ENCODE measurements at places on chromosomes 5 and 9.
A peak's percentile ranks its signal among the peaks of the same experiment; 100 is the strongest.

DNA sequence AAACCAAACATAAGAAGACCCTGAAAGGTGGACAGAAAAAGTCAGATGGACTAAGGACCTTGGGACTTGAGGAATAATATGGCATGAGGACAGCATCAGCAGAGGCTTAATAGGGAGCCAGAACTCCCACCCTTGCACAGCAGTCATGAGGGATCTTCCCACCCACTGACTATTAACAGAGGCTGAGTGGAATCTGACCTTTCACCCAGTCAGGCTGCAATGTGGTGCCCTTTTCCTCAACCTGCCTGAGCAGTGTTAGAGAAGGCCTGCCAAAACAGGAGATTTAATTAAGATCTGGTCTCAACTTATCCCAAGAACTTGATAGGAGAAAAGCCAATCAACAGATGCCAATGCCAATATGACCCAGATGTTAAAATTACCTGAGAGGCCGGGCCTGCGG lies 481.9 kb downstream of the KDM4C start:
- no peak for DNase-seq

GRCh38 chr9:20343325-20343724 lies 279.0 kb downstream of the MLLT3 start:
- DNase-seq, result no peak

- no peak for DNase-seq
Measured at GRCh38 chr5:18370531-18370930, 736.3 kb downstream of the TAF11L14 start.

DNA sequence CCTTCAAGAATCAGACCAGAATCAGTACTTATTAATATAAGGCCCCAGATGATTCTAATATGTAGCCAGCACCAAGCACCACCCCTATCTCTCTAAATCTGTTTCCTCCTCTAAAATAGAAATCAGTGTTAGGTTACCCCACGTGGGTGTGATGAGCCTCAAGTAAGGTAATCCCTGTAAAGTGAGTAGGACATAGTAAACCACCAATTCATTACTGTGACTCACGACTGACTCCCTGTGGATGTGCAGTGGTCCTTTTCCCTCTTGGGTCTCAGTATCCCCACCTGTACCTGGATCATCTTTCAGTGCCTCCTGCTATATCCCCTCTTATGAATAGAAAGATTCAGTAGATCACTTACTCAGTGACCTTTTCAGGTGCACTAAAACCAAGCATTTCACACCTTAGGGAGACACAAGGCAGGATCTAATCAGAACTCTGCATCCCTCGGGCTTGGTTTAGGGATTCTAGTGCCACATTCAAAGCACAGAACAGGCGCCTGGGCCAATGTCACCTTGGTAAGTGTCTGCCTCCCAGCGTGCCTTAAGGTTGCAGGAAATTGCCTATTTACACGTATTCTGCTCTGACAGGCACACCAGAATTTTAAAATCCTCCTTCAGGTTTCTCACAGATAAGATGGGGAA lies 12.2 kb upstream of the ALDH1B1 start:
- DNase-seq, result no peak

DNA sequence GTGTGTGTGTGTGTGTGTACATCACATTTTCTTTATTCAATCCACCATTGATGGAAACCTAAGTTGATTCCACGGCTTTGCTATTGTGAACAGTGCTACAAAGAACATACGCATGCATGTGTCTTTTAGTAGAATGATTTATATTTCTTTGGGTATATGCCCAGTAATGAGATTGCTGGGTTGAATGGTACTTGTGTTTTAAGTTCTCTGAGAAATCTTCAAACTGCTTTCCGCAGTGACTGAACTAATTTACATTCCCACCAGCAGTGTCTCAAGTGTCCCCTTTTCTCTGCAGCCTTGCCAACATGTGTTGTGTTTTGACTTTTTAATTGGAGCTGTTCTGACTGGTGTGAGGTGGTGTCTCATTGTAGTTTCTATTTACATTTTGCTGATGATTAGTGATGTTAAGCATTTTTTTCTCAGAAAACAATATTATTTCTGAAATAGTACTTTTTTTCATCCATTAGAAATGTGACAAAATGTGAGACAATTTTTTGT lies 769.7 kb downstream of the TAF11L14 start:
- DNase-seq, result no peak

DNA sequence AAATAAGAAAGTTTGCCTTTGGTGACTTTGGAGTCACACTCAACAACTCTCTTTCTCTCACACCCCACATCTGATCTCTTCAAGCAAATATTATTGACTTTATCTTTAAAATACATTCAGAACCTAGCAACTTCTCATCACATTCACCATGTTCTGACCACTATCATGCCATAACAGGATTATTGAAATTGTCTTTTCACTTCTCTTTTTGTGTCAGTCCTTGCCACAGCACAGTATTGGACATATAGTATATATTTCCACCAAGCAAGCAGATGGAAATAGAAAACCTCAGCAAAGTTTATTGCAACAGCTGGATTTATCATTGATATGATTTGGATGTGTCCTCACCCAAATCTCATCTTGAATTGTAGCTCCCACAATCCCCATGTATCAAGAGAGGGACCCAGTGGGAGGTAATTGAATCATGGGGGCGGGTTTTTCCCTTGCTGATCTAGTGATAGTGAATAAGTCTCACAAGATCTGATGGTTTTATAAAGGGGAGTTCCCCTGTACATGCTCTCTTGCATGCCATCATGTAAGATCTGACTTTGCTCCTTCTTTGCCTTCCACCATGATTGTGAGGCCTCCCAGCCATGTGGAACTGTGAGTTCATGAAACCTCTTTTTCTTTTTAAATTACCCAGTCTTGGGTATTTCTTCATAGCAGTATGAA lies 26.9 kb upstream of the ITGA1 start:
- DNase-seq, result peak; percentile 37

GRCh38 chr5:146232223-146232622 lies 28.8 kb downstream of the RBM27 start:
- DNase-seq, result no peak

GRCh38 chr5:168920019-168920810 lies 341.0 kb upstream of the PANK3 start:
- no peak for DNase-seq

DNA sequence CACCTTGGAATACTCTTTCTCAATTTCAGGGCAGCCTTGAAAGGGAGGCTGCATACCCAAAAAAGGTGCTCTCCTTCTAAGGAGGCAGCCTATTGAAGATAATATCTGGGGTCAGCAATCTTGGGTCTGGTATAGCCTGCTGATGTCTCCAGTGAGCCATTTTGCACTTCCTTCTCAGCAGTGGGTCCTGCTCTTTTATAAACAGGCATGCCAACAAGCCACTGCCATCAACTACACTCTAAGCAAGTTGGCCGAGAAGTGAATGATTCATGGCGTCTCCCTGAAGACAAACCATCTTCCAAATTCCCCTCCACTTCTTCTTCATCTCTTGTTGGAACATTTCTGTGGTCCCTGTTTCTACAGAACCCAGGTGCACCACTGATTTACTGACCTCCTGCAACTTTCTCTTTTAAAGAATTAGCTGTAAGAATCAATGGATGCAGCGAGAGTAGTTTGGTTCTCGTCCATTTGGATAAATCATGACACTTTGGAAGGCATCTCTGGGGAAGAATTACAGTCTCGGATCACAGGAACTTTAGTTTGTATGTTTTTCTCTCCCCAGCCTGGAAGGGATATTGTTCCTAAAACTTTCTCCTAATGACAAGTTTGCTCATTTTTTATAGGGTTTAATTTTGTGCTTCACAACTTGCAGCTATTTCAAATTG lies 108.3 kb downstream of the INSYN2B start:
- no peak for DNase-seq

DNA sequence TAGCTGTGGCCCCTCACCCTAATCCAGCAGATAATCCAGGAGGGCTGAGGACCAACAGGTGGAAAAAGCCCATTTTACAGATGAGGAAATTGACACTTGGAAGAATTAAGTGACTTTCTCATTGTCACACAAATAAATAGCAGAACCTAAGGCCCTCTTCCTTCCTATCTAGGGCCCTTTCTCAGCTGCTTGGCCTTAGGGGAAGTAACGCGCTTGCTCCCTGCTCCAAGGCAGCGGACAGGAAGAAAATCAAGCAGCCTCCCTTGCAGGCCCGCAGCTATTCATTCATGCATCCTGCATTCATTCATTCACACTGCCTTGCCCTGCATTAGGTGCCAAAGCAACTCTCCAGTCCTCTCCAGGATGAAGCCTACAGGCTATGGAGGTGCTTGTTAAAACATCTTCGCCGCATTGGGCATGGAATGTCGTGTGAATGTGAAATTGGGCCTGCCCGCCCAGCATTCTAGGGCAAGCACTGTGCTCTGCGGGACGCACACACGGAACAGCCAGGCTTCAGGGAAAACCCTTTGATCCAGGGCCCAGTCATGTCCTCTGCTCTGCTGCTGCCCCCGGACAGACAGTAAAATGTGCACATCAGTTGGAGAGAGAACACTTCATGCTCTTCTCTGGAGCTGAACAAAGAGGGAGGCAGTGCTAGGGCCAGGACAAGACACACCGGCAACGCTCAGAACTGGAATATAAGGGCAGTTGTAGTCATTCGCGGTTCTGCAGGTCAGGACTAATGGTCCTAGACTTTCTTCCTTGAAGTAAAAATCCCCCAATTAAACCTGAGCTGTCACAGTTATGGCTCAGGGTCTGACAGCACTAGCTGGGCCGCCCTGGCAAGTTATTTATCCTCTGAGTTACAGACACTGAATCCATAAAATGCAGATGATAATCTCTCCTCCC lies 166.0 kb downstream of the COL23A1 start:
- no peak for DNase-seq

DNA sequence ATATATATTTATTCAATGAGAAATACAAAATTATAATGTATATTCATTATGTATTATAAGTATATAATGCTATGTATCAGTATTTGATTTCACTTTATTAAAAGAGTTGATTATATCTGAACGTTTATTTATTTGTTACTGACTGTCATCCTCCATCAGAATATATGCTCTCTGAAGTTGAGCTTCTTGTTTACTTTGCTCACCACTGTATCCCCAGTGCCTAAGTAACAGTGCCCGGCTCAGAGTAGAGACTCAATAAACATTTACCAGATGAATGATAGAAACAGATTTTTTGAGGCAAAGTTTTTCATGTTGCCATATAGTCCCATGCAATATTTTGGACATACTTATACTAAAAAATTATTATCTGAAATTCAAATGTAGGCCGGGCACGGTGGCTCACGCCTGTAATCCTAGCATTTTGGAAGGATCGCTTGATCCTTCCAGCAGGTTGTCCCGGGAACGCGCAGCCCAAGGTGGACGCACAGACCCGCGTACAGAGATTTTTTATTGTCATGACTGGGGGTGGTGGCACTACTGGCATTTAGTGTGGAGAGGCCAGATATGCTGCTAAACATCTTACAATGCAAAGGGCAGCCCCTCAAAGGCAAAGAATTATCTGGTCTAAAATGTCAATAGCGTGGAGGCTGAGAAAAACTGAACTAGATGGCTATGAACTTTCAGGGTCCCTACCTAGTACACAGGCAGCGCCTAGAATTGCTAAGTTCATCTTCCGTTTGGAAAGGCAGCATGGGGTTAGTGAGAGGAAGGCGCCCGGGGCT lies 761 bp upstream of the DNAJC25 start:
- no peak for DNase-seq

GRCh38 chr5:39207345-39208045 lies 11.9 kb downstream of the FYB1 start:
- no peak for DNase-seq

DNA sequence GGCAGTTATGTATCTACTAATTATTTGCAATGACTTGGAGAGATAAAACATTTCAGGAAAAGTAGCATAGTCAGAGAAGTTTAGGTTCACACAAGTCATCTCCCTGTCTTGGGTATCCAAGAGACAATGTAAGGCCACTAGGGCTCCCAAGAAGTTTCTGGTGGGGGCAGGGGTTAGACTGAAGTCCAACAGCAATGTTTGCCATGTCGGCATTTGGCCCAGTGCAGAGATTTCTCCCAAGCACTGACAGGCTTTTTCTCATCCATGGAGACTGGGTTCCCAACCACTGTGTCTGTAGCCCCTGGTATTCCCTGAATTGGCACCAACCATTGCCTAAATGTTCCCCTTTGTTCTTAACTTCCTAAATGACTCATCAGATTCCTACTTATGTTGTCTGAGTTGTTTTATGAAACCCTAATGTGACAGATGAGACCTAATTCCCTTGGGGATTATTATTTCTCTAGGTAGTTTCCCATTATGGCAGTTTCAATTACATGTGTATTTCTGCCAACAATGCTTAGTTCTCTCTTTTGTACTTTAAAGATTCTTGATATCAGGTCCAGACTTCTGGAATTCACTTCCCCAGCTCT lies 103.6 kb upstream of the EGFLAM start:
- DNase-seq, result no peak

- DNase-seq, result no peak
Measured at GRCh38 chr9:18855656-18856055, 177.4 kb downstream of the SAXO1 start.

DNA sequence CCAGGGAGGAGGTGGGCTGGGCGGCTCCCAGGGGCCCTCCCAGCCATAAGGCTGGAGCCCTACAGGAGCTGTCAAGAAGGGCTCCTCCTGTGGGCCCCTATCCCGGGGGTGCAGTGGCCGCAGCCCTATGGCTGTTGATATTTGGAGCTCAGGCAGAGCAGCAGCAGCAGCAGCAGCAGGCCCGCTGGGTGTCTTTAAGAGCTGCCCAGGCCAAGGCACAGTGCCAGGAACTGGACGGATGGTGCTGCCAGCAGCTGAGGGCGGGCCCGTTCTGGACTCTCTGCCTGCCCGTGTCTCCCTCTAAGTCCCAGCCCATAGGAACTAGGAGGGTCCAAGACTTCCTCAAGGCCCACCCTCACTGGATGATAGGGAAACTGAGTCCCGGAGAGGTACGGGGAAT lies 3.6 kb downstream of the AK1 start:
- no peak for DNase-seq

DNA sequence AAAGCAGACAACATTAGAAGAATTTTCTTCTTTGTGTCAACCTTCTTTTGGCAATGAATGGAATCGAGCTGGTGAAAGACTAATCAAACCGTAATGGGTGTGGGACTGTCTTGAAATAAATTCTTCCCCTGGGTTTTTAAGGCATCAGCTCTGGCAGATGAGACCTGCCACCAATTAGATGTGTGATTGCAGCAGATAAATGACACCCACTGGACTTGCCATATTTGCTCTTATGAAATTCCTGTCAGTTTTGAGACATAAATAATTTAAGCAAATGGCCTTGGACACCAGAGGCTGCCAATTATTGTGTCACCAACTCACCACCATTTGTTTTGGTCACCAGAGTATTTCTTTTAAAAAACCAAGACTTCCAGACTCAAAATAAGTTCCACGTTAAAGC lies 135.9 kb upstream of the RGMB start:
- no peak for DNase-seq

GRCh38 chr9:84266087-84266561 lies 74.4 kb downstream of the SLC28A3 start:
- DNase-seq, result no peak
